SIG-M5 (cell line): ENCODE measurements at places on chromosomes 5 and 9.

- DNase-seq = no peak
Observed at GRCh38 chr5:137570070-137570469, 70.9 kb upstream of the SPOCK1 start.

GRCh38 chr5:151770383-151771258, 1.1 kb upstream of the G3BP1 start:
- no peak for DNase-seq

GRCh38 chr9:125372441-125373226, 111.0 kb downstream of the GAPVD1 start:
- no peak for DNase-seq

DNA sequence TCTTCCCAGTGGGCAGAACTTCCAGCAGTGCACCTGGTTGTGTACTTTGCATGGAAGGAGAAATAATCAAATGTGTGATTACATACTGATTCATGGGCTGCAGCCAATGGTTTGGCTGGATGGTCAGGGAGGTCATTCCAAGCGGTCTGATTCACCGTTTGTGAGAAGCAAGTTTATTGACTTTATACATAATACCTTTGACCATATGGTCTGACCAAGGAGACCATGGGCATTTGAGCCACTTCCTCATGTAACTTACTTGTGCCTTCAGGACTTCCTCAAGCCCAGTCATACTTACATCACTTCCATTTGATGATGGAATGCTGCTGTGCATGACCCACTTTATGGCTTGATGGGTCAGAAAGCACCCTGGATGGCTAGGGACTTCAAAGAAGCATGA, 41.1 kb downstream of the DAP start:
- no peak for DNase-seq

- no peak for DNase-seq
Observed at GRCh38 chr5:89441965-89442364, 559.0 kb upstream of the MEF2C start.

GRCh38 chr5:131475541-131475941, 159.5 kb downstream of the RAPGEF6 start:
- no peak for DNase-seq

DNA sequence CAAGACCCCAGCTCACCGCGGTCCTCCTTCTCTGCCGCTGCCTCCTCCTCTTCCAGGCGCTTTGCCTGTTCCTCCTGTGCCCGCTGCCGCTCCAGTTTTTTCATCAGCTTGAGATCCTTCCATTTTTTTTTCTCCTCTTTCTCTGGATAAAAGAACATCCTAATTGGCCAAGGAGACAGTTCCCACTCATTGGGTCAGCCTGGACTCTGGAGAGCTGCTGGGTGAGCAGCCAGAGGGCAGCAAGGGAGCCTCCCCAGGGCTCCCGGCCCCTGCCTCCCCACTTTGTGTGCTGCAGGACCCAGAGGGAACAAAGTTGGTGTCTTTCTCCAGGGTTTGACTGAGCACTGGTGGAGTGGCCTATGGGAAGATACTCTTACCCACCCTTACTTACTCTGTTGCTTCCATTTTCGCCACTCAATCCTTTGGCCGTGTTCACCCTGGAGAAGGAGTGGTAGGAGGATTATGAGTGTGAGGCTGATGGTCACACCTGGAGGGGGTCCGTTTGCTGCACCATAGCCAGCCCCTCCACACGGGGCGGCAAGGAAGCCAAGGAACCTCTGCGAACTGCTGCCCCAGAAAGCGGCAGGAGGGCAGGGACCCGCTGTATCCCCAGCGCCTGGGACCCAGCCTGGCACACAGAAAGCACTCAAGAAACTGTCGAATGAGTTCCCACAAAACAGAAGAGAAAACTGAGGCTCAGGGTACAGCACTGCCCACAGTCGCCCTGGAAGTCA, 708 bp downstream of the SPOUT1 start:
- no peak for DNase-seq

GRCh38 chr5:172370648-172371545, 83.4 kb downstream of the SH3PXD2B start:
- DNase-seq = no peak

- no peak for DNase-seq
Observed at GRCh38 chr5:25688156-25688555, 1043.4 kb upstream of the CDH10 start.
